Stimulated activated CD8-positive, alpha-beta memory T cell treated with anti-CD3 and anti-CD28 coated beads, Interleukin-7, amount 100 ng/mL, for 4 hours (primary cell): ENCODE measurements at places on chromosomes 5 and 9.

DNA sequence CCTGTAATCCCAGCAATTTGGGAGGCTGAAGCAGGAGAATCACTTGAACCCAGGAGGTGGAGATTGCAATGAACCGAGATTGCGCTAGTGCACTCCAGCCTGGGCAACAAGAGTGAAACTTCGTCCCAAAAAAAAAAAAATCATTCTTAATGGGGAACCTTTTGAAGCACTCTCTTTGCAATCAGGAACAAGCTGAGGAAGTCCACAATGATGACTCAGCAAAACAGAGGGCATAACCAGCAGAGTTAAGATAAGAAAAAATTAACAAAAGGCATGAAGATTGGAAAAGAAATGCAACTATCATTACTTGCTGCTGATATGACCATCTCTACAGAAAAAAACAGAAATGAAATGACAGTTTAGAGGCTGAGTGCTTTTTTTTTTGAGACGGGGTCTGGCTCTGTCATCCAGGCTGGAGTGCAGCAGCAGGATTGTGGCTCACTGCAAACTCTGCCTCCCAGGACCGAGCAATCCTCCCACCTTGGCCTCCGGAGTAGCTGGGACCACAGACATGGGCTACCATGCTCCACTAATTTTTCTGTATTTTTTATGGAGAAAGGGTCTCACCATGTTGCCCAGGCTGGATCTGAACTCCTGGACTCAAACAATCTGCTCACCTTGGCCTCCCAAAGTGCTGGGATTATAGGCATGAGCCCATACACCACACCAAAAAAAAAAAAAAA is 88.0 kb downstream of the FNBP1 start:
- DNase-seq: no peak

- no peak for DNase-seq
Observed at GRCh38 chr5:145341842-145342241, 493.3 kb downstream of the PRELID2 start.

GRCh38 chr5:144169904-144170275 is 569 bp downstream of the YIPF5 start:
- DNase-seq: no peak

- DNase-seq: no peak
Observed at GRCh38 chr9:92942688-92943616, 4.4 kb upstream of the FGD3 start.

GRCh38 chr9:125172031-125172755 is 17.4 kb downstream of the PPP6C start:
- no peak for DNase-seq

DNA sequence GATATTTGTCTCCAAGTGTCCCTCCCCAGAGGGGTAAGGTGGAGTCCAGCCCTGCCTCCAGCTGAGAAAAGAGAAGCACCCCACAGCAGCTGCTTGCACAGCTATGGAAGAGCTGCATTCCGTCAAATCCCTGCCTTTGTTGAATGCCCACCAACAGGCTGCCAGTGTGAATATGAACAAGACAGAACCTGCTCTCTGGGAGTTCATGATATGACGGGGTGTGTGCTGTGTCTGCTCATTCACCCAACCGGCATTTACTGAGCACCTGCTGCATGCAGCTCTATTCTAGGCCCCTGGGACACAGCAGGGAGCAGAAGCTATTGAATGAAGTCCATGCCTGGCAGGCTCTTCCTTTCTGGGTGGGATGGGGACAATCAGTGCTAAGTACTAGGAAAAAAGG is 238.8 kb downstream of the GADD45G start:
- DNase-seq: no peak

- DNase-seq: no peak
Observed at GRCh38 chr5:53613061-53613460, 52.6 kb downstream of the NDUFS4 start.
